CD4-positive, alpha-beta T cell treated with Interleukin-1 beta for 1 hour (primary cell): ENCODE measurements at places on chromosomes 6 and 20.
A peak's percentile ranks its signal among the peaks of the same experiment; 100 is the strongest.

- no peak for DNase-seq
Observed at GRCh38 chr6:26336355-26337198, 28.4 kb upstream of the BTN3A2 start.

DNA sequence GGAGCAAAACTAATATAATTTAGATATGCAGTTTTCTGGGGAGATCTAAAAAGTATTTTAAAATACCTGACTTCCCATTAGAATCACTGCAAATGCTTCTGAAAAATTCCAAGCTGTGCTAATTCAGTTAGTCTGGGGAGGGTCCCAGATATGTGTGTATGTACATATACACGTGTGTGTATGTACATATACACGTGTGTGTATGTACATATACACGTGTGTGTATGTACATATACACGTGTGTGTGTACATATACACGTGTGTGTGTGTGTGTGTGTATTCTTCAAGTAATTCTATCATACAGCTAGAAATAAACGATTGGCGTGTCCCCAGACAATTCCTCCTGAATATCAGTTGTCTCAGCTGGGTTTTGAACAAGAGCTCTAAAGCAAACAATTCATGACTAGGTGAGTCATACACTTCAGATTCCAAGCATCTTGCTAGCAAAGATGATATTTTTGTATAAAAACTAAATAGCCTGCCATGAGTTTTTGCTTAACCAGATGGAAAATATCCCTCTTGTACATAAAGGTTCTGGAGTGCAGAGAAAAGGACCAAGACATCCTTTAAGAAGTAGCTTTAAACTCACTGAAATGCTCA is 58.2 kb downstream of the SPACA1 start:
- DNase-seq, result no peak

DNA sequence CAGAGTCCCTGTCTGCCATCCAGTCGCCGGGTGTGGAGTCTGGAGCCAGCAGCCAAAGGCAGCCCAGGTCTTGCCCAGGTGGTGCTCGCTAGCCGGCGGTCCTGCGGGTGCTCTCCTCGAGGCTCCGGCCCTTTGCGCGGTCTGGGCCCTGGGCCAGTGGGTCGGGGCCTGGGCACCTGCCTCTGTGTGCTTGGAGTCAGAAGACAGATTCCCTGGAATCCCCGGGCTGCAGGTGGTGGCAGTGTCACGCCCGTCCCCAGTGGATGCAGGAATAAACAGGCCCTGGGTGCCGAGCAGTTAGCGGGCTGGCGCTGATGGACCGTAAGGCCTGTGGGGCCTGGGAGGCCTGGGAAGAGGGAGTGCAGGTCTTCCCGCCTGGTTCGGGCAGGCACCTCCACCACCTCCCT is 5.3 kb downstream of the SS18L1 start:
- no peak for DNase-seq

GRCh38 chr6:105519954-105520353 is 117.1 kb upstream of the PREP start:
- DNase-seq, result no peak

DNA sequence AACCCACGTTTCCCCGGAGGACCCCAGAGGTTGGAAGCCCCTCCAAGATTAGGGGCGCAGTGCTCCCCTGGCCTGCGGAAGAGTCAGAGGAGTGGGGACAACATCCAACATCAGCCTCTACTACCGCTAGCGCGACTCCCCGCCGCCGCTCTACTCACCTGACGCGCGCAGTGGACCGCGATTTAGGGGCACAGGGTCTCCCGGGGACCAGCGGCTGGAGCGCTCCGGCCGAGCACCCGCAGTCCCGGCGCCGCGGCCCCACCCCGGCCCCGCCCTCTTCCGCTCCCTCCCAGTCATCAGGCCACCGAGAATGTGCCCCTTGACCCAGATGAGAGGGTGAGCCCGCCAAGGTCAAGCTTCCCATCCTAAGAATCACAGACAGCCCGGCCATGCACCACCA is at the start of gene ZFP57:
Gene ZFP57, minus strand, starts transcription at position 249 of the 400 bp plus-strand sequence. CDS start 4,149 bp downstream, outside the sequence.
- DNase-seq, result no peak

DNA sequence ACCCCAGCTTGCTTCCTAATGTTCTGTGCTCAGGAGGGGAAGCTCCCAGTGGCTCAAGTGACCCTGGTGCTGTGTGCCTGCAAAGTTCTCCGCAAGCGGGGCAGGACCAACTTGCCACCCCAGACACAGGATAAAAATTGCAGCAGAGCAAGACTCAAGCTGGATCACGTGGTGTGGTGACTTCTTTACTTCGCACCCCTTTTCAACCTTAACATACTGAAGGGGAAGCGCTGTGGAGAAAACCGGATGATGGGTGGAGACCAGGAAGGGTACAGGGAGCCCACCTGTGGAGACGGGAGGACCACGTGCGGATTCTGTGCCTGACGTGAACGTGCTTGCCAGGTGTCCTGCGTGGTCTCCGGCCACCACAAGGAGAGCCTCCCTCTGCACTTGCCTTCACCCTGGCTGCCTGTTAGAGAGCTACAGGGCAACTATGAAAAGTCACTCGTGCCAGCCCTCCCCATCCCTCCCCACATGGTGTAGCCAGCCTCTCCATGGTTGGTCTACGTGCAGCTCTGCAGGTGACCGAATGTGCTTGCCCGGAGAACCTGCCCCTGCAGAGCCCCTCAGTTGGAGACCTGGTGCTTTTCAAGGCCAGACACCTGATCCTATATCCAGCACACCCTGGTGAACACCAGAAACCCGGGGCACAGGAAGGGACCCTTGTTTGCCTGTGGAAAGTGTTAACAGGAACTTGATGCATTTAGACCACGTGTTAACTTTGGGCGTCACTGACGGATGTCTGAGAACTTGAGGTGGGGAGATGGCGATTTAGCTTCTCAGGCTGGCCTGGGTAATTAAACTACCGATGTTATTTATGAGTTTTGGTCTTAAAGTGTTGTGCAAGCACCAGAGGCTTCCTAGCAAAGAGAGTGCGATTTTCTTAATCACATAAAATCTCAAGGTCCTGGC is 23.9 kb upstream of the DACT2 start:
- DNase-seq, result no peak

GRCh38 chr20:3190681-3191111 is 13.8 kb downstream of the DDRGK1 start:
- no peak for DNase-seq

DNA sequence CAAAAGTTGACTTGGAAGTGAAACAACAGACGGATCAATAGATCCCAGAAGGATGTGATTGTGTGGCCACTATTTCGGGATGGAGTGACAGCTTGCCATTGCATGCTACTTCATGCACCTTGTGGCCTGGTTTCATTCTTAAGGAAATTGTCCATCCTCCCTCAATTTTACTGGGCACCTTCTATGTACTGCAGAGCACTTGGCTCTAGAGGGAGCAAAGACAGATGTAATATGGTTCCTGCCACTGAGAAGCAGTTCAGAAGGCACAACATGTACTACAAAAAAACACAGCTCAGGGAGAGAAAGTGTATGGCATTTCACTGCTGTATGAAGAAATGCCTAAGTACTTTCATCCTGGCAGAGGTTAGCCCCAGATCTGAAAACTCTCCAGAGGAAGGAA is 91.9 kb downstream of the FOXA2 start:
- no peak for DNase-seq

DNA sequence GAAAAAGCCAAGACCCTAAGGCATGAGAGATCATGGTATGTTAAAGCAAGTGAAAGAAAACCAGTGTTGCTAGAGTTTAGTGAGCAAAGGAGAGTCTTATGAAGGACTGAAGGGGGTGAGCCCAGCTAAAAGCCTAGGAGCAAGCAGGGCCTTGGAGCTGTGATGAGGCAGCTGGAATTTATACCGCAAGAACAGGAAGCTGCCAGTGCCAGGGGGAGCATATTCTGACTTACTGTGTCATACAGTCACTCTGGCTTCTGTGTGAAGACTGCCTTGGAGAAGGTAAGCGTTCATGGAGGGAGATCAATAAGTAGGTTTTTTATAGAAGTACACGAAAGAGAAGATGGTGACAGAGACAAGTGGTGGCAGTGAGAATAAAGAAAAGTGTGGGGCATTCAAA is 308.9 kb upstream of the THEMIS start:
- DNase-seq, result no peak

DNA sequence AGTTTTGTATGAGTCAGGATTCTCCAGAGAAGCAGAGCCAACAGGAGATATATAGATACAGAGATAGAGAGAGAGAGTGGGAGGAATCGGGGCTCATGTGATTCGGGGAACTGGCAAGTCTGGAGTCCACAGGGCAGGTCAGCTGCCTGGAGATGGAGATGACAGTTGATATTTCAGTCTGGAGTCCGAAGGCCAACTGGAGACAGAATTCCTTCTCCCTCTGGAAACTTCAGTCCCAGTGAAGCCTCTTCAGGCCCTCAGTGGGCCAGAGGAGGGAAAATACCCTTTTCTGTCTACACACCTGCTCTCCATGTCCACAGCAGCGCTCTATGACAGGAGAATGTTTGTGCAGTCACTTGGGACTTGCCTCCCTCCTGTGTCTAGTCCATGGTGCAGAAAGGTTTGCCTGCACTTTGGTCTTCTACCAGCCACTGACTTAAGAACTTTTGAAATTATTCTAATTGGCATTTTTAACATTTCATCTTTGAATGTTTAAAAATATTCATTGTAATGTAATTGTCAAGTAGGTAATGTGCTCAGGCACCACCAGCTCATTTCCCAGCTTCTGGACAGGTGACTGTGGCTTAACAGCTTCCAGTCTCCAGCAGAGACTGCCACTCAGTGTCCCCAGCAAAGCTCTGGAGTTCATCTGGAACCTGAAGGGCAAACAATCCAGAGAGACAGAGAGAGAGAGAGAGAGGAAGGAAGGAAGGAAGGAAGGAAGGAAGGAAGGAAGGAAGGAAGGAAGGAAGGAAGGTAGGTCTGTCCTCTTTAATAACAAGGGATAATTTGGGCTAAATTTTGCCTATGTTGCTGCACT is 43.8 kb upstream of the AFDN start:
- DNase-seq, result no peak

GRCh38 chr6:109471105-109471810 is 11.8 kb downstream of the ZBTB24 start:
- DNase-seq, result no peak

DNA sequence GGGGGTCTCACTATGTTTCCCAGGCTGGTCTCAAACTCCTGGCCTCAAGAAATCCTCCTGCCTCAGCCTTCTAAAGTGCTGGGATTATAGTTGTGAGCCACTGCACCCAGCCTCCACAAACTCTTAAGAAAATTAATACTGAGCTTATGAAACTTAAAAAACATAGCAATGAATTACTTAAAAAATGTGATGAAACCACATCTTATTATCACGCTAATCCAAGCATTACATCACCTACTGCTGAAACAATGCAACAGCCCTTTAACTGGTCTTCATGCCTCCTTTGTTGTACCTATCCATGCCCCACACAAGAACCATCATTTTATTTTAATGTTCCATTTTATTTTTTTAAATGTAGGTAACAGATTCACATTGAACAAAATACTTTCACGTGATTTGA is 24.9 kb downstream of the SESN1 start:
- no peak for DNase-seq

GRCh38 chr6:125182237-125183008 is 28.9 kb downstream of the TPD52L1 start:
- no peak for DNase-seq

- no peak for DNase-seq
Observed at GRCh38 chr6:153149891-153150290, 18.8 kb upstream of the RGS17 start.

DNA sequence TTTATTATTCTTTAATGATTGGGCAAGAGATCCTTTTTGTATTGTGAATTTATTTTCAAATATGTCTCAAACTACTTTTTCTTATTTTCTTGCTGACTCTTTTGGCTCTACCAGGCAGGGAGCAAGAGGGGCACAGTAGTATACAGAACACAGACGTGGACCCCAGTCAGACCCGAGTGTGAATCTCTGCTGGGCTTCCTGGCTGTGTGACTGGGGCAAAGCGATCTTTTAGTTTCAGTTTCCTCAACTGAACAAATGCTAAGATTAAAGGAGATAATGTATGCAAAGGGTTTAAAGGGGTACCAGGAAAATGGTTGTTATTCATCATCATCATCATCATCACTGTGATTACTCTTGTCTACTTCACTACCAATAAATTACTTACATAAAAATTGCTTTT is 317.5 kb downstream of the HIVEP2 start:
- DNase-seq, result peak; percentile 7

DNA sequence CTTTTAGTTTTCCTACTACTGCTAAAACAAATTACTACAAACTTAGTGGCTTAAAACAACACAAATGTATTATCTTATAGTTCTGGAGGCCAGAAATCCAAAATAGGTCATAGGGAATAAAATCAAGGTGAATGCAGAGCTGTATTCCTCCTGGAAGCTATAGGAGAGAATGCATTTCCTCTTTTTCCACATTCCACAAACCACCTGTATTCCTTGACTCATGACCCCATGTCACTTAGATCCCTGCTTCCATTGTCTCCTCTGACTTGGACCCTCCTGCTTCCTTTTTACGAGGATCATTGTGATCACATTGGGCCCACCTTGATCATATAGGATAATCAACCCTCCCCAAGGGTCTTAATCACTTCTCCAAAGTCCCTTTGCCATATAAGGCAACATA is 200.8 kb downstream of the KCNQ5 start:
- no peak for DNase-seq

GRCh38 chr20:20881808-20882207 is 169.4 kb upstream of the RALGAPA2 start:
- DNase-seq, result no peak
